CD4-positive, alpha-beta T cell treated with Interleukin-6 for 4 hours (primary cell): ENCODE measurements at places on chromosomes 7 and 10.

DNA sequence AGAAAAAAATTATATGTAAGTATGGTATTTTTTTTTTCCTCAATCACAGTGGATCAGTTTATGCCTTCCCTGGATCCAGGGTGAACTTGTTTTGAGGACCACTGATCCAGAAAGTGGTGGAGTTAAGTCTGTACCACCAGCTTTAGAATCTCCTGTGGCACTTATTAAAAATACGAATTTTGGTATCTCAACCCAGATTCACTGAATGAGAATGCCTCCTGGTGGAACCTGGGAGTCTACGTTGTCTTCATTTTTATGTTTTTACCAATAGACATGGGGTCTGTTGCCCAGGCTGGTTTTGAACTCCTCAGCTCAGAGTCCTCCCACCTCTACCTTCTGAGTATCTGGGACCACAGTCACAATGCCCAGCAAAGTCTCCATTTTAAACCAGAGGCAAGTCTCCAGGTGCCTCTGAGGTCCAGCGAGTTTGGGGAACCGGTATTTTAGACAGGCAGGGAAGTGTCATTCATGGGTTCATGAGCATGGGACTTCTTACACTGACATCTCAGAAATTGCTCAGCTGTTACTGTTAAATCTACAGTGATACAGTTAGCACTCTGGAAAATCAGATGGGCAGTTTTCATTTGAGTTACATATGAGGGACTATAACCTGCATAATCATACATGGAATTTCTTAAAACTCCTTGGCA lies 200.9 kb downstream of the AUTS2 start:
- no peak for DNase-seq

GRCh38 chr10:78752221-78752620 lies 316.5 kb upstream of the ZMIZ1 start:
- no peak for DNase-seq

- no peak for DNase-seq
Observed at GRCh38 chr7:27277628-27278027, 35.0 kb downstream of the EVX1 start.

- no peak for DNase-seq
Observed at GRCh38 chr10:13724484-13724883, 137.7 kb downstream of the PRPF18 start.

GRCh38 chr7:123220396-123220795 lies 20.6 kb upstream of the SLC13A1 start:
- no peak for DNase-seq

DNA sequence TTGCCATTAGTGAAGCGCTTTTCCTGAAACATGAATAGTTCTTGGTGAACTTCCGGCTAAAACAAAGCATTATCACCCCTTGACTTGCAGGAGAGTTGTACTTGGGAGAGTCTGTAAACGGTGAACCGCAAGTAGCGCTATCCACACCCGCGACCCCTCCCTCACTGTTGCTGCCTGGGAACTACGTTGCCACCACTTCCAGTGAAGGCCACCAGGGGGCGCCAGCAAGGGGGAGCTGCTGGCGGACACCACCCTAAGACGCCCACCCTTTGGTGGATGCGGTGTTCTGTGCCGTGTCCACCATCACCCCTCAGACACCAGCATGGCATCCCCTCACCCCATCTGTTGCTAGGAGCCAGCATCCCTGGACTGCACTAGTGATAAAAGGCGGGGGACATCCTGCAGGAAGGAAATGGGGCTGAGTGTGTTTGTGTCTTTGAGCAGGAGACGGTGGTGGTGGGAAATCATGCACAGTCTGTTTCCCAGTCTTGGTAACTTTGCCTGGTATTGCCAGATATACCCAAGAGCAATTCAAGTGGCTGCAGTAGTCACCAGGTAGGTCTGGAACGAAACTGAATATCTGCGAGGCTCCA lies 298.2 kb downstream of the FRMD4A start:
- peak; percentile 57 for DNase-seq

GRCh38 chr7:89334797-89335196 lies 539.3 kb upstream of the TEX47 start:
- DNase-seq = no peak

DNA sequence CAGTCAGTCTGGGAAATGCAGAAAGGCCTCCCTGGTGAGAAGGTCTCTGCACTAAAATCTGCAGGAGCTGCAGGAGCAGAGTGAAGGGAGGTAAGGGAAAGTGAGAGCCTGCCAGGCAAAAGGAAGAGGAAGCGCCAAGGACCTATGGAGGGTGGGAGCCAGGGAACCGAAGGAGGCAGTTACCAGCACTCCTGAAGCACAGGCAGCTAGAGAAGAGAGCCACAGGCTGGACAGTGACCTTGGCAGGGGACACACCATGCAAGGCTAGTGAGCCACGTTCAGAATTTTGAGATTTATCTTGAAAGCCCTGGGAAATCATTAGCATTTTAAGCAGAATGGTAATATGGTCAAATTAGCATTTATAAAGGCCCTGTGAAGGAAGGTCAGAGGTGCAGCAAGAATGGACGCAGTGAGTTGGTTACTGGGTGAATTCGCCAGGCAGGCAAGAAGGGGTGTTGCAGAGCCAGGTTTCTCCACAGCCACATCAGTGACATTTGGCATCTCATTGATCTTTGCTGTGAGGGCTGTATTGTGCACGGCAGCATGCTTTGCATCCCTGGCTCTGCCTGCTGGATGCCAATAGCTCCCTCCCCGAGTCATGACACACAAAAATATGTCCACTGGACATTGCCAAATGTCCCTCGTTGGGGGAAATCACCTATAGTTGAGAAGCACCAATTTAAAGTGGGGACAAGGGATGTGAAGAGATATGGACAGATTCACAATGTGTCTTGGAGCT lies 54.7 kb upstream of the LANCL2 start:
- no peak for DNase-seq

DNA sequence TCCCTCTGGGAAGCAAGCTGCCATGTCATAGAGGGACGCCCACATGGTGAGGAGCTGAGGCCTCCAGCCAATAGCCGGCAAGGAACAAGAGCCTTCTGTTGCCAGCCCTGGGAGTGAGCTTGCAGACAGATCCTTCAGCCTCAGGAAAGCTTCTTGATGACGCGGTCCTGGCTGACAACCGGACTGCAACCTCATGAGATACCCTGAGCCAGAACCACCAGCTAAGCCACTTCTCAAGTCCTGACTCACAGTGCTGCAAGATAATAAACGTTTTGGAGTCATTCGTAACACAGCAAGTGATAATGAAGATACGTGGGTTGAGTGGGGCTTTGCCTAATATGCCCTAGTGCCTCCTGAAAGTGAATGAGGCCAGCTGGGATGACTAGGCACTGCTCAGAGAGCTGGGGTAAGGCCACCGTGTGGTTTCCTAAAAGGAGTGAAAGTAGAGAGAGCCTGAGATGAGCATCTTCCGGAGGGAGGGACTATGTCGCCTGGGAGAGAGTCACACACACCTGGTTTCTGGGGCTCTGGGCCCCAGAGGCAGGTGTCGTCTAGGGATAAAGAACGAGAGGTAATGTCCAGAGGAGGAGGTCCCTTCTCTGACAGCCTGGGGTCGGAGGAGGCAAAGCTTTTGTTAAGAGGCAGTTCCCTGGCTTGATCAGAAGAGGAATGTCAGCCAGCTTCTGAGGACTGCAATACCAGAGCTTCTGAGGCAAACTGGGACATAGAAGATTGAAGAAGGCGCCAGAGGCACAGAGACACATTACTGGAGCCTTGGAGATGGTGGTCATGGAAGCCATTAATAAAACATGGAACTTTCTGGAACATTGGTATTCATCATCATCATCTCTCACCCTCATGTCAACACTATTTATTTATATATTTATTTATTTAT lies 53.6 kb downstream of the PYROXD2 start:
- DNase-seq = no peak

DNA sequence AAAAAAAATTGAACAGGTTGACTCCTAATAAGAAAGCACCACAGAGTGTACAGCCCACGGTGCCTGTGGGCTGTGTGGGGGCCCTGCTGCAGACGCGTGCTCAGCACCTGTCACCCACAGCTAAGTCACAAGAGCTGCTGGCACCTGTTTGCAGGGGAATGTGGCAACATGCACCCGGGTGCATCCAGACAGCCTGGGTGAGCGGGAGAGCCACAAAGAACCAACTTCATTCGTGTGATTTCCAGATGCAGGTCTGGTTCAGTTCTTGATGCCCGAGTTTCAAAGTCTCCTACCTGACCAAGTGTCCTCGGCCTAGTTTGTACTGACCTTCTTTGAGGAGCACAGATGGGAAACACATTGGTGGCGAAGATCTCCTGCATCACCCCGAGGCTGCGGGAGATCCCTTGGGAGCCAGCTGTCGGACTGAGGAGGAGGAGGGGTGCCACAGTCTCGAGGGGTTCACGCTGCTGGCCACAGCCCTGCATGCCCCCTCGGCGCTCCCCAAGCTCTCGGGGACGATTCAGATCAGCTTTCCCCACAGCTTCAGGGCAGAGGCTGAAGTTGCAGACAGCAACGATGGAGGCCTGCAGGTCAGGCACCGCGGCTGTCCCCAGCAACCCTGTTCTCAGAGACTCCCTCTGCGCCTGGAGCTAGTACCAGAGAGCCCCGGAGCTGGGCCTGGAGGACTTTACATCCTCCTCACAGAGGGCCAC lies 35.3 kb downstream of the AMZ1 start:
- DNase-seq = no peak

DNA sequence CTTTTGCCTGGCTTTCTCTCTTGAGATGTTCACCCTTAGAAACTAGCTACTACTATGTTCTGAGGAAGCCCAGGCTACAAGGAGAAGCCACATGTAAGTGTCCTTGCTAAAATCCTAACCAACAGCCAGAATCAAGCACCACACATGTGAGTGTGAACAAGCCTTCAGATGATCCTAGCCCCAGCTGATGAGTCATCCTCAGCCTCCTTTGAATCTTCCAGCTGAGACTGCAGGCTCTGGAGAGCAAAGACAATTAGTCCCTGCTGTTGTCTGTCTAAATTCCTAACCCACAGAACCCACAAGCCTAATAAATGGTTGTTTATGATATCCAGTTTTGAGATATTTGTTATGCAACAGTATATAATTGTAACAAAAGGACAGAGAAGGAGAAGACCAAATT lies 92.8 kb upstream of the TAC1 start:
- DNase-seq = no peak

DNA sequence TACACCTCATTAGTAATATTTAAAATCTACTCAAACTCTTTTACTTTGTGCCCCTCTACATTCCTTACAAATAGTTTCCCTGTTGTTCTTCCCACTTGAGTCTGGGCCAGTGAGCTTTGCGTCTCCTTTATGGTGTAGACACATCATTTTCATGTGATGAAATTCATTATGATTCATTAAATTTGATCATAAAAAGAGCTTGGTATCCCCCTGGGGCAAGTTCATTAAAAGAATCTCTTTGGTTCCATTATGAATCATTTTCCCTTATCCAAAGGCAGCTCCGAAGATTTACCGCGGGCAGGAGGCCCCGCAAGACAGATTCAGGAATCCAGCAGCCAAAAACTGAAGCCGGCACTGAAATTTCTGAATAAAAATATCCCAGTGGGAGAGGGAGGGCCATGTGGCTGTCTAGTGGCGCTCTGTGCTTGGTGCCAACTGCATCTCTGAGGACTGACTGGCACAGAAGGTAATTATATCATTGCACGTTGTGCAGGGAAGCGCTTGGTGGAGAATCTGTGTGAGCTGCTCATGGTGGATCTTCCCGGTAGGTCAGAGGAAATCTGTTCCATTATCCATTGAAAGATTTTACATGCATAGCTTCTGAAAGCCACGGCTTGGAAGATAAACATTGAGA lies 151.4 kb upstream of the PITRM1 start:
- DNase-seq = no peak

DNA sequence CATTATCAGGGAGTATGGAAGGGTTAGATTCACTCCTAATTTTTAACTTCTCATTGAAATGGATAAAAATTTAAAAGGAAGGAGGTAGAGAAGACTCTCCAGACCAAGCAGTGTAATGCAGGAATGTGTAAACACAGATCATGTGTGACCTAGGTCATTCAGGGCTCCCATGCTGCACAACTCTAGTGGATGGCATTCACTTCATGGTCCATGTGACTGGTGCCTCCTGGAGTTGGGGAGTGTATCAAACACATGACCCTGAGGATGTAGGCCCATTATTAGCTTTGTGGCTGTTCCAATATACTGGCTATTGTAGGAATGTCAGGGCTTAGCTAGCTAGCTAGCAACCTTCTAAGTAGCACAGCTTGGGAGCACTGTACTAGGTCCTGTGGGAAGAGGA lies 109.9 kb downstream of the SLC25A13 start:
- DNase-seq = no peak

DNA sequence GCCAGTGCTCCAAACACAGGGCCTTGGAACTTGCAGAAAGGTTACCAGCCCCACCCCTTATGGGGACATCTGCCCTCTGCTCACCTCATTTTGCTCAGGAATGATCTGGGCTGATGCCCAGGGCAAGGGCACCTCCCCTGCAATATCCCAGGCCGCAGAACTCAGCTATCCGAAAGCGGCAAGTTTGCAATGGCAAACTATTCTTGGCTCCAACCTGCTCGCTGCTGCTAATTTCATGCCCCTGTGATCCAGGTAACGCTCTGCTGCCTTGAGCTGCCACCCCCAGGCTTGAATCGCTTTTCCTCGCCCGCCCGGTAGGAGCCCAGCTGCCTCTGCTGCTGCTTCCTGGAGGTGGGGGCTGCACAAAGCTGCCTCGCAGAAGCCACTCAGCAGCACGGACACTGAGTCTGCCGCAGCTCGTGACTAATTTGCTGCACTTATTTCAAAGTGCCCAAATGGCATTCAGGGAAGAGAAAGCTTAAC lies 18.2 kb downstream of the SLC29A3 start:
- no peak for DNase-seq

- no peak for DNase-seq
Observed at GRCh38 chr7:74141705-74142104, 32.5 kb upstream of the EIF4H start.

DNA sequence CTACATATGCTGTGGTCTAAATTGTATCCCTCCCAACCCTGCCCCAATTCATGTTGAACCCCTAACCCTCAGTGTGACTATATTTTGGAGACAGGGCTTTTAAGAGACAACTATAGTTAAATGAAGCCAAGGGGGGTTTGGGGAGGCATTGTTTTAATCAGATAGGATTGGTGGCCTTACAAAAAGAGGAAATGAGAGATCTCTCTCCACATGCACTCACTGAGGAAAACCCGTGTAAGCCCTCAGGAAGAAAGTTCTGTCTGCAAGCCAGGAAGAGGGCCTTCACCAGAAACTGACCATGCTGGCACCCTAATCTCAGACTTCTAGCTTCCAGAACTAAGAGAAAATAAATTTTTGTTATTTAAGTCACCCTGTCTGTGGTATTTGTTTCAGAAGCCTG lies 276.7 kb downstream of the KIF20B start:
- no peak for DNase-seq

DNA sequence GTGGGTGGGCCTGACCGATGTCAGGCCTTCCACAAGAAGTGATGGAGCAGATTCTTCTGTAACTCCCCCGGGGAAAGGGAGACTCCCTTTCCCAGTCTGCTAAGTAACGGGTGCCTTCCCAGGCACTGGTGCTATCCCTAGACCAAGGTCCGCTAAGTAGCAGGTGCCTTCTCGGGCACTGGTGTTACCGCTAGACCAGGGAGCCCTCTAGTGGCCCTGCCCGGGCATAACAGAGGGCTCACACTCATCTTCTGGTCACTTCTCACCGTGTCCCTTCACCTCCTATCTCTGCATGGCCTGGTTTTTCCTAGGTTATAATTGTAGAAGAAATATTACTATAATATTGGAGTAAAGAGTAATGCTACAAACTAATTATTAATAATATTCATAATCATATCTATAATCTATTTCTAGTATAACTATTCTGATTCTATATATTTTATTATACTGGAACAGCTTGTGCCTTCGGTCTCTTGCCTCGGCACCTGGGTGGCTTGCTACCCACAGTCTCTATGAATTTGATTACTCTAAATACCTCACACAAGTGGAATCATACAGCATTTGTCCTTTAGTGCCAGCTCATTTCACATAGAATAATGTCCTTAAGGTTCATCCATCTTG lies 1378.7 kb downstream of the XPNPEP1 start:
- DNase-seq = no peak

GRCh38 chr7:119522263-119522662 lies 750.7 kb upstream of the KCND2 start:
- DNase-seq = no peak
